ENCODE measurements at places on chromosomes 6 and 20.

DNA sequence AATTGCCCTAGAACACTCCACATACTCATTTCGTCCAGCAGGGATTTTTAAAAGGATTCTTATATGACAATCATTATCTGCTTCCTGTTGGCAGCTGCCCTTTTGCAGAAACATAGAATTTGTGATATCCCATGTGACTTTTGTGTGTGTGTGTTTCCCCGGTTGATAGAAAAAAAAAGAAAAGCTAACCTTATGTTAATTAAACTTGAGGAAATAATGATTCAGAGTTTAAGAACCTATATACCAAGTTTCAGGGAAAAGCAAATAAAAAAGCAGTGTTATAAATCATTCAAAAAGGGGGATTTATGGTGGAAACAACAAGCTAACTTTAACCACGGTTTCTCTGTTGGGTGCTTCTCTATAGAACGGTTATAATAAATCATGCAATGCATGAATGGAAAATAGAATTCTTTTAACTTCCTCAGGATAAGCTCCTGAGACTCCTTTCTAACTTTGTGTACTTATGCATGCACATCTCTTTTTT, 826.9 kb upstream of the EYS start:
- DNase-seq, result no peak

GRCh38 chr6:135458051-135458450, 39.5 kb downstream of the AHI1 start:
- no peak for DNase-seq

DNA sequence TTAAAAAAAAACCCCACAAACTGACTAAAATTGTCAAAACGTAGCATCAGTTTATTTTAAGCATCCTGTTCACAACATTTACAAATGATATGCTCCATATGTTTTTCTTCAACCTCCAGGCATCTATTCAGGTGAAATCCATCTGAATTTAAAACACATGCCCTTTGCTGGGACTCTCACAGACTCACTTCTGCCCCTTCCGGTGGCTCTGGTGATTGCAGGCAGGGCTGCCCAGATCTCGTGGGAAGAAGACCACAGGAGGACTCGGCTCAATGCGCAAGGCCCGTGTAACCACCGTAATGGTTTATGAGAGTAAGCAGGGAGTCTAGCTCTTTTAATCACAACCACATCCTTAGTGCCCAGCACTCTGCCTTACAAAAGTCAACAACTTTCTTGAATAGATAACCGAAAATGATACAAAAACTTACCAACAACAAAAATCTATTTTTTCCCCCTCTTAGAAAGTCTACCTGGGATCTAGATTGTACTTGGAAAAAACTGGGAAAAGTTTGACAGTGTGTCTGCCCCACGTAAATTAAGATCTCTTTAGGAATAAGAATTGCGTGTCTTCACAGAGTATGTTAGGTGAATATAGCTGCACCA, 139.1 kb downstream of the KIF16B start:
- peak; percentile 33 for DNase-seq

- DNase-seq, result no peak
Measured at GRCh38 chr6:20038410-20039204, 173.7 kb downstream of the MBOAT1 start.

- DNase-seq, result no peak
Measured at GRCh38 chr6:129398764-129399163, 311.2 kb downstream of the ARHGAP18 start.

DNA sequence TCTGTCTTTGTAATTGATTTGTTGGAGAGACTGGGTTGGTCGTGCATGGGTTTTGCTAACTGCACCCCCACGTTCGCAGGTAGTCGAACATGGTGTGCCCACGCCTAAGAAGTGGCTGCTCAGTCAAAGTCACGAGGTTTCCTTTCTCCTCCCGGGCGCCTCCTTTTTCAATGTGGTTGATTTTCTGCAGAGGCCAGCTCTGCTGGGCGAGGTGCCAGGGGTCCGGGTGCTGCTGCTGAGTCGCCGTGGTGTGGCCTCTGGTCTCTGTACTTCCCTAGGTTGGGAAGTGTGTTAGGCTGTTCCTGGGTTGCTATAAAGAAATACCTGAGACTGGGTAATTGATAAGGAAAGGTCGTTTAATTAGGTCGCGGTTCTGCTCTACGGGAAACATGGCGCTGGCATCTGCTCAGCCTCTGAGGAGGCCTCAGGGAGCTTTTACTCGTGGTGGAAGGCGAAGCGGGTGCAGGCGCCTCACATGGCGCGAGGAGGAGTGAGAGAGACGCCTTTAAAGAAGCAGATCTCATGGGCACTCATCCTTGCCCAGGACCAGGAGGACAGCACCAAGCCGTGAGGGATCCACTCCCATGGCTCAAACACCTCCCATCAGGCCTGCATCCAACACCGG, 14.1 kb downstream of the OSBPL2 start:
- DNase-seq, result no peak

DNA sequence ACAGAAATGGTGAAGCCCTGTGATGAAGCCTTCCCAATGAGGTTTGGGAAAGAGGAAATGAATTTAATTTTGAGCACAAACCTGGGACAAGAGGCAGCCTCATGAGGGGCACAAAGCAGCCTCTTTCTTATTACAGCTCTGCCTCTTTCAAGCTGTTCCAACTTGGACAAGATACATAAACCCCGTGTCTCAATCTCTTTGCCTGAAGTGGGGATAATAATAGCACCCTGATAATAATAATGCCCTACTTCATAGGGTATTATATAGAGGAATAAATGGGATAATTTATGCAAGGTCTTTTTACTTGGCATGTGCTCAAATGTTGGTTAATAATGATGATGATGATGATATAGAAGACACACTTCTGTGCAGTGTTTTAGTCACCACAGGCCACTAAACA, 91.1 kb upstream of the PLN start:
- no peak for DNase-seq

DNA sequence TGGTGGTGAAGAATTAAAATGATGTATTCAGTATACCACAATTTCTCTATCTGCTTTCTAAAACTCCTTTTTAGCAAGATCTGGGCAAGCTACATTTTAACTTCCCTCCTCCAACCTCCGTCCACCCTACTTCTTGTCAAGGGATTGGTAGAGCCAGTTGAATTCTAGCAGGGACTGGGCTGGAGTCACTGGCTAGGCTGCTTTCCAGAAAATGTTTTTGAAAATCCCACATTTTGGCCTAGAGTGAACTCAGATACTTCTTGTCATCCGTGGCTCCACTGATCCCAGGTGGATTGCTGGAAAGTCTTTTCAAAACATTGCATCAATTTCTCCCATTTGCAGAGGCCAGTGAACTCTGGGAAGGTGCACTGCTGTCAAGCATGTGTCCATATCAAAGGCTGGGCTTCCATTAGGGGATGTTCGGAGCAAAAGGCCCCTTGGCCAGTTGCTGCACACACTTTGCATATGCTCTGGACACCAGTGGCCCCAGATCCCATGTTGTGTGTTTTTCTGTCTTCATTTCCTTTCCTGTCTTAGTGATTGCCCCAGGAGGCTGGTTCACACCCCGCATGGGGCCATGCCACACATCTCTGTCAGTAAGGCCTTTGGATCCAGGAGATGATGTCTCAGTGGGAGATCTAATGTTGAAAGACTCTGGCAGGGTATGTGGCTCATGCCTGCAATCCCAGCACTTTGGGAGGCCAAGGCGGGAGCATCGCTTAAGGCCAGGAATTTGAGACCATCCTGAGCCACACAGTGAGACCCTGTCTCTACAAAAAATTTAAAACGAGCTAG, 11.3 kb upstream of the KCNK16 start:
- no peak for DNase-seq

DNA sequence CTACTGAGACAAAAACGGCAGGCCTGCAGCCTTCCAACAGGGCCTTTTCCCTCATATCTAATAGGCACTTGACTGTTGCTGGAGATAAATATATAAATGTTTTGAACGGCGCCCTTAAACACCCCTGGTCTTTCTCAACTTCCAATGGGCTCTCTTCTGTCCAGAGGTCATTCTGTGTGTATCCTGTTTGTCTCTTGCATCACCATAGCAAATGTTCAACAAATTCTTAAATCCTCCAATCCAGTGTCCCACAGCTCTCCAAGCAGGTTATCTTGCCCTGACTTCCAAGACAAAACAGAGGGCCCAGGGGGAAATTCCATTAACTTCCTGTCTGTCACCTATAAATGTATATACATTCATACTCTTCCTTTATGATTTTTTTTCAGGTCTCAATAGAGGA, 62.0 kb downstream of the OR2J2 start:
- no peak for DNase-seq

DNA sequence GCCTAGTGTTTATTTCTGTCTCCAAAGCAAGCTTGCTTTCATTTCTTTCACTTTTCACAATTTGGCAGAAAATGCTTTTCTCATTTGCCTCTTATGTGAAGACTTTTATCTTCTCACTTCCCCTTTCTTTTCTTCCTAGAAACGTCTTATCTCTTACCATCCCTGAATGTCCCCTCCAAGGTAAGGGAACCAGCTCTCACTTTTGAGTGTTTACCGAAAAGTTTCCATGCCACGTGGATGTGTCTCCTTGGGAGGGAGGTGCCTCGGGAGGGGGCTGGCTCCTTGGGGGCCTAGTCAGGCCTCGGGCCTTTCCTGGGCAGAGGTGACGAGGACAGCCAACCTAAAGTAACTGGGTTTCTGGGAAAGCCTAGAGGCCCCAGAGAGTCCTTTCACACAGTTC, 127.4 kb downstream of the CD24 start:
- no peak for DNase-seq

GRCh38 chr6:88908598-88909548, 54.5 kb downstream of the RNGTT start:
- no peak for DNase-seq

- no peak for DNase-seq
Measured at GRCh38 chr20:5544712-5545111, 205.5 kb upstream of the SHLD1 start.

GRCh38 chr6:43277643-43278523, 20.2 kb upstream of the SLC22A7 start:
- no peak for DNase-seq

GRCh38 chr6:14555804-14556203, 438.2 kb downstream of the CD83 start:
- DNase-seq, result no peak

GRCh38 chr6:156658186-156658965, 118.8 kb upstream of the ARID1B start:
- DNase-seq, result no peak

GRCh38 chr6:35900448-35900847, 20.4 kb downstream of the SRPK1 start:
- DNase-seq, result no peak

DNA sequence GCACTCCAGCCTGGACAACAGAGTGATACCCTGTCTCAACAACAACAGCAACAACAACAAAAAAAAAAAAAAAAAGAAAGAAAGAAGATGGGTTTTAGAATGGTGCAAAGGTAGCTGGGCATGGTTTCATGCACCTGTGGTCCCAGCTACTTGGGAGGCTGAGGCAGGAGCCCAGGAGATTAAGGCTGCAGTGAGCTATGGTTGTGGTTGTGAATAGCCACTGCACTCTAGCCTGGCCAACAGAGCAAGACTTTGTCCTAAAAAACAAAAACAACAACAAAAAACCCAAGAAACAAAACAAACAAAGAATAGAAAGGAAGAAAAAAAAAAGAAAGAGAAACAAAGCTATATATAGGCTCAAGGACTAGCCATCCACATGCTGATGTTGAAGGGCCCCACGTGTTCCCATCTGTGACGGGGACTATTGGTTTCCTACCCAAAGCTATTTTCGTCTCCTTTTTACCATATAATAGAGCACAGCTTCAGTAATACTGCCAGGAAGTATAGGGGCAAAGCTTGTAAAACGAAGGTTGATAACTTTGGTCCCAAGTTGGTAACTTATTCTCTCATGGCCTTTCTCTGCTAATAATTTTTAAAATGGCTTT, 7.9 kb upstream of the EEF1E1 start:
- DNase-seq, result no peak

DNA sequence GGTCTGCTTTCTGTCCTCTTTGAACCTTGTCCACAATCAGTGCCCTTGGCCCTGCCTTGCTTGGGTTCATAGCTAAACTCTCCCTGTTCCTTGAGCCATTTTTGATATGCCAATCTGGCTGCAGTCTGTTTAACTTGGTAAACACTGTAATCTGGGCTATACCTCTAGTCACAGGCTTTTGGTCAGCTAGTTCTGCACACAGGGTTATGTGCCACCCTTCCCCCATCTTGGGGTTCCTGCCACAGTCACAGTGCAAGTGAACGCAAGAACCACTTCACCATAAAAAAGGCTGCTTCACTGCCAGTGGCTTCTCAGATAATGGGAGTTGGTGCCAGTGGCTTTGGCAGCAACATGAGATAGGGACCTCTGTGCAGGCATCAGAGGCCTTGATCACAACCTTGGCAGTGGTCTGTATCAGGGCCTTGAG, 10.9 kb upstream of the ATRN start:
- DNase-seq, result no peak

DNA sequence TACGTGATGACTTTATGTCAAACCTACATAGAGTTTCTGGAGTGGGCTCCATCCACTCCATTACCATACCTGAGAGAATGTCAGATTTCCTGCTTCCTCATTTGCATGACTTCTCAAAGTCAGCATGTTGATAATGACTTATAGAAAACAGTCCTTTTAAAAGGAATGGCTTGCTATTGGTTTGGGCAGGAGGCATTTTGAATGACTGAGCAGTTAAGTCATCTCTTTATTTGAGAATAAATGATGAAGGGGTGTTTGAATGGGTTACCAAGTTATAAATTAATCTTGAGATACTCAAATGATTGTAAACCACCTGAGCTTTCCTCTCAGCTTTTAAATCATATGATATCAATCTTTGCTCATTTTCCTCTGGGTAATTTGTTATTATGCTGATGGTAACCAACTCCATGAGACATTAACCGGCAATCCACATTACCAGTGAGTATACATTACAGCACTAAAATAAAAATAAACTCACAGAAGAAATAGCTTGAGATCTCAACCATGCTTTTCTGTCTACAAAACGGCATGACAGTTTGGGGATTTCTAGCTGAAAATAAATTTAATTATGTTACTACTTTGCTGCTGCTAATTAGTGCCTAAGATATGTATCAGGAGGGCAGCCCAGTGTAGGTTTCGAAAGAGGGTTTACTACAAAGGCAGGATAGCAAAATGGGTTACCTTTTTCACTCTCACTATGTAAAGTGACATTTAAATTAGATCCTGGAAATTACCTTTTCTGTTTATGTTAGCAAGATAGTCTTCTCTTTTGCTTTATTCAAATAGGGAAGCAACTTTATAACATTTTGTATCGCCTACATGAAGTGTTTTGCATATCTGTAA, 78.8 kb downstream of the RPS12 start:
- no peak for DNase-seq

GRCh38 chr6:79028641-79029314, 49.3 kb downstream of the PHIP start:
- no peak for DNase-seq

- DNase-seq, result no peak
Measured at GRCh38 chr6:9710574-9710973, 704.3 kb downstream of the TFAP2A start.
